ENCODE measurements at places on chromosomes 13 and 19.

GRCh38 chr13:98428256-98428966 is 148.5 kb downstream of the STK24 start:
- DNase-seq: no peak

GRCh38 chr13:27593267-27593666 is 27.1 kb downstream of the LNX2 start:
- no peak for DNase-seq

GRCh38 chr13:26184791-26185250 is 37.3 kb downstream of the RNF6 start:
- peak; percentile 45 for DNase-seq

GRCh38 chr13:27280009-27280656 is 9.5 kb downstream of the RASL11A start:
- DNase-seq: no peak

DNA sequence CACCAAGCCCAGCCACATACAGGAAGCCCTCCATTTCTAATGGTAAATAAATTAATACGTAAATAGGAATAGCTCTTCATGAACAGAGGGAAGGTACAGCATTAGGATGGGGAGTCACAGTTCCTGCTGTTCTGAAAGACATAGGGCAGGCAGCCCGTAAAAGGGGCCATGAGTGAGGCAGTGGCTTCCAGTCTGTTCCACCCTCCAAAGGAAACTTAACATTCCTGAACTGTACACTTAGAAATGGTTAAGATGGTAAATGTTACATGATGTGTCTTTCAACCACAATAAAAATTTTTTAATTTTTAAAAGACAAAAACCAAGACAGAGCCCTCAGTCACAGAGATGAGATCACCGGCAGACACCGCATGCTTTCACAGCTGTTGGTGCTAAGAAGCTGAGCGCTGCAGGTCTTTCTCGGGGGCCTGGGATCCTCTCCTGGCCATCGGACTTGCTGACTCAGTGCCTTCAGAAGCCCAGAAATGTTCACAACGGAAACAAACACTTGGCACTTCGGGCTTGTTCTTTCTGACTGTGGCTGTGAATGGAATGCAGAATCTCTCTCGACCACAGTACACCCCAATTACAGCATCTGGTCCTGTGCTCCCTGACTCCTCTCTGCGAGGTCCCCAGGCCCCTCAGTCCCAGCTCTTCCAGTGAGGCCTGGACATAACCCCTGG is 36.4 kb downstream of the EPS15L1 start:
- DNase-seq: peak; percentile 71

DNA sequence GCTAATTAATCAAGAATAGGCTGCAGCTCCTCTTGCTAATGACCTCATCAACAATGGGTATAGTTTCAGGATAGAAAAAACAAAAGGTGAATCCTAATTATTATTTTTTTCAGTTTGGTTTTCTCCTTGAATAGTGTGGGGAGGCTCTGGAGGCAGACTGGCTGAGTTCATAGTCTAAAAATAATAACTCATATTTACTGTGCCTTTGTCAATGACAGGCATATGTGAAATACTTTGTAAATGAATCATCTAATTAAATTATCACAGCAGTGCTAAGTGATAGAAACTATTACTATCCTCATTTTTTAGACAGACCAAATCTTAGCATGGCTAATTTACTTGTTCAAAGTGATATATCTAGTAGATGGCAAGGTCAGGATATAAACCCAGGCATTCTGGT is 1261.0 kb upstream of the SLC10A2 start:
- DNase-seq: no peak

DNA sequence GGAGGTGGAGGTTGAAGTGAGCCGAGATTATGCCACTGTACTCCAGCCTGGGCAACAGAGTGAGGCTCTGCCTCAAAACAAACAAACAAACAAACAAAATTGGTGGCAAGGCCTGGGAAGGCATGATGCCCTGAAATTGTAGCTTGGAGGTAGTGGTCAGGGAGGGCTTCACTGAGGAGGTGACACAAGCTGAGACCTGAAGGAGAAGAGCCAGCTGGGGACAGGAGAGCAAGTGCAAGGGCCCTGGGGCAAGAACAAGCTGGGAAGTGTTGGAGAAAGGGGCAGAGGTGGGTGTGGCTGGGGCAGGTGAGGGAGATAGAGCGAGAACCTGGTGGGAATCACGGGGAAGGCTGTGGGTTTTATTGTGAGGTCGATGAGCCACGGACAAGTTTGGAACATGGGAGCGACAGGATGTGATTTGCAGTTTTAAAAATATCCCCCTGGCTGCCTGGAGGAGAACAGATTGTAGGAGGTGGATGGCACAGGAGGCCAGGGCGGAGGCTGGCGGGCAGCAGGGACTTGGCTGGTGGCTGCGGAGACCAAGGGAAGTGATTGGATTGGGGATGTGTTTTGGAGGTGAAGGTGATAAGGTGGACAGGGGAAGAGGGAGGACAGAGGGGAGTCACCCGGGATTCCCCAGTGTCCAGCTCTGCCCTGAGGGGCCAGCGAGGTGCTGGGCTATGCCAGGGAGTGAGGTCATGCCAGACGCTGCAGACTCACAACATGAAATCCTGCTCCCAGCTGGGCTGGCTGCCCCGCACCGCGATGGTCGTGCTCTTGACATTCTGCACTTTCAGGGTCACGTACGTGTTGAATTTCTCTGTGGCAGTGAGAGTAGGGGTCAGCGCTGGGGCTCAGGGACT is 14.0 kb downstream of the UNC13A start:
- DNase-seq: no peak

GRCh38 chr19:32540621-32541020 is 40.4 kb upstream of the PDCD5 start:
- no peak for DNase-seq

- DNase-seq: no peak
Observed at GRCh38 chr13:66716538-66716937, 513.6 kb downstream of the PCDH9 start.

- DNase-seq: no peak
Observed at GRCh38 chr13:21119526-21119925, 56.8 kb downstream of the SKA3 start.

- peak; percentile 28 for DNase-seq
Observed at GRCh38 chr19:10118960-10119359, 739 bp downstream of the EIF3G start.

- no peak for DNase-seq
Observed at GRCh38 chr19:28426110-28426729, 786.7 kb downstream of the UQCRFS1 start.

DNA sequence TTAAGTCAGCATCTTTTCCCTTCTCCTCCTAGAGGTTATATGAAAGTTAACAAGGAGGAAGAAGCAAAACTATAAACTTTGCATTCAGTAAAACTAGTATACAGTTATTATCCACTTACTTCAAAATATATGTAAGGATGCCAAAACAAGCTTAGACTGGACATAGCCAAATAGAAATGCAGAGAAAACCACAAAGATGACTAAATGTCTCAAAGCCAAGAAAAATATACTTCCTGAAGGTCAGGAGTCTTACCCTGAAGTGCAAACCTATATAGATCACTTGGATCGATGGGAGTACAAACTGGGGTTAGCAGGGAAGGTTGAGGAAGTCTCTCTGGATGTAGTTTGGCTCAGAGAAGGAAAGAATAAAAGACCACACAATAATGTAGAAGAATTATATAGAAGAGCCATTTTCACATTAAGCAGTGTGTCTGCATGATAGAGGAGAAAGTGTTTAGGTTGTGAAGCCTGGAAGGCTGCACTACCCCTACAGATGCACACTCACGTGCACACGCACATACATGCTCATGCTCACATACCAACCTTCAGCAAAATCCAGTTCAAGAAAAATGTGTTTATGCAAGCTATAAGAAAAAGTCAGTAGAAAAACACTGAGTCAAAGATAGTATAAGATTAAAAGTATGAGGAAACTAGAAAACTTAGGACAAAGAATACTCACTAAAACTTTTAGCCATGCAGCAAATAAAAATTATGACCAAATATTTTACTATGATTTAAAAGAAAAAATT is 112.1 kb upstream of the RXFP2 start:
- no peak for DNase-seq

DNA sequence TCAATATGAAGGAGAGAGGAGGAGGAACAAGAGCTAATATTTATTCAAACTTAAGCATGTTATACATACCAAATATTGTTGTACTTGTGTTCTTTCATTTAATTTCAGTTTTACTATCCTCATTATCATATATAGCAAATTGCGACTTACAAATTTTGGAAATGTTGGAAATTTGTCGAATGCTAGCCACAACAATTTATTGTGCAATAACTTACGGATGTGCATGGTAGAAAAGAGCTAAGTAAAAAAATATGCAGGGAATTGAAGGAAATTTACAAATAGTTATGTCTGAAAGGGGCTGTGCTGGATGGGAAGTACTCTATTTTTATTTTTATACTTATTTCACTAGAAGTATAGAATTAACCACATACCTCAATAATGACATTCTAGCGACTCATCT is 376.3 kb downstream of the PCDH20 start:
- DNase-seq: no peak

GRCh38 chr13:82480415-82480814 is 1401.9 kb downstream of the SLITRK1 start:
- no peak for DNase-seq

DNA sequence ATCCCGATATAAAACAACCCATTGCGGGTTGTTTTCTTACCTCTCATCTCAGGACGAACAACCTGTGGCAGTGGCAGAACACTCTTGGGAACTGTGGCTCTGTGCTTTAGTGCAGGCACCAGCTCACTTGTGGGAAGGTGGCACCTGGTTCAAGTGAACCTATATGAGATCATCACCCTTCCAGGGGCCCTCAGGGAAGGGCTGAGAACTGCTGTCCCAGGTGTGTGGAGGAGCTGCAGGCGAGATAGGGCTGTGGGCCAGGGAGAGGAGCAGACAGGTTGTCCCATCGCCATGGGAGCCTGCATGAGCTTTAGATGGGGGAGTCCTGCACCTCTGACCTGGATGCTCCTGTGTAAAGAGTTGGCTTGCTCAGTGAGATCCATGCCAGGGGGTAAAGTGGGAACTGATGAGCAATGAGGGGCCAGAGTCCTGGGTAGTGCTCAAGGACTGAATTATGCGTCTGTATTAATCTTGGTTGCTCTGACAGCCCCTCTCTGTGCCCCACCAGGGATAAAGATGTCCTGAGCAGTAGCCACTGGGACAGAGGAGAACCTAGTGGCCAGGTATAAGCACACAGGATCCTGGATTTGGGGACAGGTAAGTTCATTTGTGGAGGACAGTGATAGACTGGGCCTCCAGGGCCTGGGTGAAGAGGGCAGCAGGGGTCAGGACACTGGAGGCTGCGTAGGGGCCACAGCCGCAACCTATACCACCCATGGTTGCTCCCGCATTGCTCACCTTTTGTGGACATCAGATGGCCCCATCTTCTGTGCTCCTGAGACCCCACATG is 8.7 kb downstream of the CEACAM4 start:
- no peak for DNase-seq

GRCh38 chr19:18842166-18842565 is 10.4 kb downstream of the UPF1 start:
- DNase-seq: no peak

DNA sequence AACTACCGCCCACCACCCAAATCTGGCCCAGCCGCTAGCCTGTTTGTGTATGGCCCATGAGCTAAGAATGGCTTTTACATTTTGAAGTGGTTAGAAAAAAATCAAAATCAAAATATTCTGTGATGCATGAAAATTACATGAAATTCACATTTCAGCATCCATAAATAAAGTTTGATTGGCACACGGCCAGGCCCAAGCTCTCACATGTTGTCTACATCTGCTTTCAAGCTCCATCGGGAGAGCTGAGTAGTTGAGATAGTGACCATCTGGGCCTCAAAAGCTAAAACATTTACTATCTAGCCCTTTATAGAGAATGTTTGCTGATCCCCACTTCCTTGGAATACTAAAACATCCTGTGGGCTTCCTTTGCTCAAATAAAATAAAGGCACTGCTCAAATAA is 14.5 kb downstream of the RFX2 start:
- DNase-seq: no peak

DNA sequence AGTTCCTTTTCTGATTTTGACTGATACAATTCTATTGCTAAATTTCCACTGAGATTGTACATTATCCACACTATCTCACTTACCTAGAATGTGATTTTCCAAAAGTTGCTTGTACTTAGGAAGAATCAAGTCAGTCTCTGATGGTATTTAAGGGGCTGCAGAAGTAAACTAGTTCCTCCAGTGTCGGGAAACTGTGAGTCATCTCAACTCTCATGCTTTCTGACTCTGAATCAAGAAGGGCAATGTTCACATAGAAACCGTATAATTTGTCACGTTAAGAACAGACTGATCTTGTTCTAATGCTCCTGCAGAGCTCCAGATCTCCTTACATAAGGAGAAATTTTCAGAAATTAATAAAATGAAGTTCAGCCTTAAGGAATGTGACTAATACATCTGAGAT is 369.3 kb downstream of the KLF5 start:
- no peak for DNase-seq

DNA sequence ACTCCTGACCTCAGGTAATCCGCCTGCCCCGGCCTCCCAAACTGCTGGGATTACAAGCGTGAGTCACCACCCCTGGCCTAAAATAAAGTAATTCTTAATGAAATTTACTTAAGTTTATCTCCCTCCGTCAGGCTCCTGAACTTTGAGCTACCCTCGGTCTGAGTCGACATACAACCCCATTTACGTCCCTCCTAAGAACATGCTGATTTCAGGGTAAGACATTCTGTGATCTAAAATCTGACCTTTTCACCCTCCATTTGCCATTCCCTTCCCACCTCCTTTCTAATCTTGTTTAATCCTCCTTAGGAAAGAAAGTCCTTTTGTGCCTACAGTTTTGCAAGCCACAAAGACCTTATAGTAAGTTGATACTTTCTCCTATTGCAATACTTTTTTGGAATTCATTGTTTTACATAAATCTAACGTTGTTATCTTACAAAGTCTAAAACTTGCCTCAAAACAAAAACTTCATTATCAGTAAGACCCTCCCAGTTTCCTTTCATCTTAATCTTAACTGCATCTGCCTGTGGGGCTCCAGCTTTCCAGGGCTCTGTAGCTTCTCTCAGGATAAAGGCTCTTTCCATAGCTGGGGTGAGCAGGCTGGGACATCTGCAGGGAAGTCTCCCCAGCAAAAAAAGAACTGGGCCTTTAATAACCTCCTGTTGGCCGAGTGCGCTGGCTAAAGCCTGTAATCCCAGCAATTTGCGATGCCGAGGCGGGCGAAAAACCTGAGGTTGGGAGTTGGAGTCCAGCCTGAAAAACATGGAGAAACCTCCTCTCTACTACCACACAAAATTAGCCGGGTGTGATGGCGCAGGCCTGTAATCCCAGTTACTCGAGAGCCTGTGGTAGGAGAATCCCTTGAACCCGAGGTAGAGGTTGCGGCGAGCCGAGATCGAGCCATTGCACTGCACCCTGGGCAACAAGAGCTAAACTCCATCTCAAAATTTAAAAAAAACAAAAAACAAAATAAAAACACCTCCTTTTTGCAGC is 143.1 kb downstream of the ZNF737 start:
- no peak for DNase-seq

All from natural killer cell (primary cell).